ENCODE measurements at places on chromosomes 3 and 15.

- DNase-seq, result no peak
These were observed 39.1 kb downstream of the HCN4 start for GRCh38 chr15:73329501-73330200.

- no peak for DNase-seq
These were observed 125.1 kb downstream of the PLCL2 start for GRCh38 chr3:17009826-17010225.

GRCh38 chr3:73473181-73473897 lies 151.4 kb downstream of the PDZRN3 start:
- DNase-seq, result no peak

GRCh38 chr15:76994971-76995945 lies at the start of gene PSTPIP1:
TSS of gene PSTPIP1 (plus strand) at chr15:76995126. CDS start at chr15:76995574, 448 bp downstream.
- DNase-seq, result no peak

DNA sequence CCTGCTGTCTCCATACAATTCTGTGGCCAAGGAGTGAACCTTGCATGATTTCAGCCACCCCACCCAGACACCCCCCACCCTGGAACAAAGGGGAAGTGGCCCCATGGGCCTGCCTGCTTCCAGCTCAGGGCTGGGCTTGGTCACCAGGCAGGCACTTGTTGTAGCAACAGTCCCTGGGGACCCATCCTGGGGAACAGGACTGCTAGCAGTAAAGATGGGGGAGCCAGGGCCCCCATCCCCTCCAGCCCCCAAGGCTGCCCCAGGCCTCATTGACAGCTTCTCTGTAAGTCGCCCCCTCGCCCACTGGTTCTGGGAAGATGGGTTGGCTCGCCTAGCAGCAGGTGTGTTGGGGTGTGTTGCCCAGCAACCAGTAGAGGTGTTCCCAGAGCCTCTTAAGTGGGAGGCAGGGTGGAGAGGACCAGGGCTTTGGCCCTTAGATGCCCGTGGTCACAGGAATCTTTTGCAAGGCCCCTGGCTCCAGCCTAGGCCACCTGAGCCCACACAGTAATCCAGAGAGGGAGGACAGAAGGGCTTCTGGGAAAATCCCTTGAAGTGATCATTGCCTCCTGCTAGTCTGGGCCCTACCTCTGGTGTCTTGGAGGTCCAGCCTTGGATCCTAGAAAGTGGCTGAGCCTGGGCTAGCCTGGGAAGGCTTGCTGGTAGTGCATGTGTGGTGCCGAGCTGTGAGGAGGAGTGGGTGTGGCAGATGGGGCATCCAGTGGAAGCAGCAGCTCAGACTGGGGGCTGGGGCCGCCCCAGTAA lies 48.9 kb downstream of the CYP11A1 start:
- no peak for DNase-seq

- DNase-seq, result no peak
These were observed 149.7 kb downstream of the THRB start for GRCh38 chr3:24344784-24345439.

GRCh38 chr15:101532865-101533264 lies 43.4 kb upstream of the PCSK6 start:
- DNase-seq, result no peak

DNA sequence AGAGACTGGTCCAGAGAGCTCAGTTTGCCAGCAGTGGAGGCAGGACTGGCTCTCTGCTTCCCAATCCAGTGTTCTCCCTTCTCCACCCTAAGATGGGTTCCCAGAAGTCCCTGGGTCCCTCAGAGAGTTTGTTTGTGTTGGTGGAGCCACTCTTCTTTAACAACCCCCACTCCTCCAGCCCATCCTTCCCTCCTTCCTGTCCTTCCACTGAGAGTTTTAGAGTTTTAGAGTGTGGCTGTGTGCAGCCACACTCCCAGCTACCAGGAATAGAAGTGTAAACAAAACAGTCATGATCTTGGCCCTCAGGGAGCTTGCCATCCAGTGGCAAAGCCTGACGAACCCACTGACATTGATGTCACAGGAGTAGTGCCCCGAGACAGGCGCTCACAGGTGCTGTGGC lies 12.5 kb upstream of the FBLN2 start:
- DNase-seq, result no peak

- no peak for DNase-seq
These were observed 28.9 kb upstream of the DRD3 start for GRCh38 chr3:114207768-114208167.

DNA sequence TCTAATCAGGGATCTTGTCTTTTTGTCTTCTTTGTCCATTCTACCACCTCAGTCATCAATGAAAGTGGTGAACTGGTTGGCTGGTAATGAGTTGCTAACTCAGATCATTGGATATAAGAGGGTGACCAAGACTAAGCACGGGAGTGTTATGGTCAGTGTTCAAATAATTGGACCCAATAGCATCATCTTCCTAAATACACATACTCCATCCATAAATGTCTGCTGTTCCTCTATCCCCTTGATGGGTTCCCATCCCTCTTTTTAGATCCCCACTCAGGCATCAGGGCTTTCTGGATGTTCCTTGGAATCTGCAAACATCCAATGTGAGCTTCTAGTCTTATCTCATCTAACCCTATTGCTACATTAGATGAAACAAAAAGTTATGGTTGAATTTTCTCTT lies 3.5 kb downstream of the SEMA5B start:
- no peak for DNase-seq

GRCh38 chr3:191030491-191030890 lies 168.0 kb upstream of the GMNC start:
- no peak for DNase-seq

DNA sequence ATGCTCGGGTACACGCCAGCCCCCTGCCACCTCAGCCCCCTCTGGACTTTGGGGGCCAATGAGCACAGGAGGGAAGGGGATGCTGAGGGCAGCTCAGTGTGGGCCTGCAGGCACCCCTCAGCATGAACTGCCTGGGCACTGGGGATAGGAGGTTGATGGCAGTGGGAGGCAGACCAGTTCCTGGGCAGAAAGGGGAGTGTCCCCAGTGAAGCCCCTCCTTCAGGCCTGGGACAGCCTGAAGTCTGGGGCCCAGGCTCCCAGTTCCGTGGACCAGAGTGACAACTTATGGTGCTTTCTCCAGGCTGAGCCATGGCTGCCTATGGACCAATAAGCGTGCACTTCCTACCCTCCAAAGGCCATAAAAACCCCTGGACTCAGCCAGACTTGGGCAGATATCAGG lies 63.3 kb upstream of the IMPG2 start:
- no peak for DNase-seq

DNA sequence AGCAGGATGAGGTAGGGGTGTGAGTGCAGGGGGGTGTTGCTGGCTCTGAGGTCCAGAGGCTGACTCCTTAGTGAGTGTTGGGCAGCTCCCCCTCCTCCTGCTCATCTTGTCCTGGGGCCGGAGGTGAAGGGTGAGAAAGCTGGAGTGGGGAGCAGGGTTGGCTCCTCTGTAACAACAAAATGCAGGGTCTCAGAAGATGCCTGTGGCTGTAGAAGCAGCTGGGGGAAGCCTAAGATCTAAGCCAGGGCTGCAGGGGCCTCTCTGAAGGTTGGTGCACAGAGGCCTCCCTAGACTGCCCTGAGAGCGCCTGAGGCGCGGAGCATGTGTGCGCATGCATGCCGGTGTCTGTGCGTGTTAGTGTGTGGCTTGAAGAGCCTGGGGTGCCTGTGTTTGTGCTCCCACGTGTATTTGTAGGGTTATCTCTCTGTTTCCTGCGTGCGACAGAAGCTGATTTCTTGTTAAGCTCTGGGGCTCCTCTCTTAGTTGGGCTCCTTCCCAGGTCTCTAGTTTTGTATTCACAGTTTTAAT lies 5.3 kb upstream of the HDAC11 start:
- no peak for DNase-seq

DNA sequence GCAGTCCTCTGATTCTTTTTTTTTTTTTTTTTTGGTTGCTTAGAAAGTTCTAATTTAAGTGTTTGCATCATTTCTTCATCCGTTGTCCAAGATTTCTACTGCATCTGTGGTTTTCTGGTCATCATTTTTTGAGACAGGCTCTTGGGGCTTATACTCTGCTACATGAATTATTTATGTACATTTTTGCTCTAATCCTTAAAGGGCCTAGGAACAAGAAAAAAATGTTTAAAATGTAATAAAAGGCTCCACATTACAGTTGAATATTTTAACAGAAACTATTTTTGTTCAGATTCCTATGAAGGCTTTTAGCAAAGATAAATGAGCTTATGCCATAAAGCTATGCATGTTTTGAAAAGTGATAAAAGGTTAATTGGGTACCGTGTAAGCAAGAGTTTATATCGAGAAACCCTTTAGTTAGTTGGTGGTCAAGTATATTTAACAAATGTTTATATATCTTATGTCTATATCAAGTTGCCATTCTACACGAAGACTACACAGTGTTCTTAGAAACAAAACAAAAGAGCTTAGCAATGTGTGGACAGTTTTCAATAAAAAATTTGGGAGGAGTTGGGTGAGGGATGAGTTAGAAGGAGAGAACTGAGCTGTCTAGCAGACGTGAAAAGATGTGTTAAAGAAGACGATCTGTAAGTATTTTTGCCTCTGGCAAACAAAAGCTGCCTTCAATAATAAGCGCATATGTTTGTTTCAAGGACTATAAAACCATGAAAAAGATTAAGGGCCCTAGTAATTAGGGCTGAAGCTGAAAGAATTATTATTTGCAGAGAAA lies 563.6 kb upstream of the NAALADL2 start:
- no peak for DNase-seq

DNA sequence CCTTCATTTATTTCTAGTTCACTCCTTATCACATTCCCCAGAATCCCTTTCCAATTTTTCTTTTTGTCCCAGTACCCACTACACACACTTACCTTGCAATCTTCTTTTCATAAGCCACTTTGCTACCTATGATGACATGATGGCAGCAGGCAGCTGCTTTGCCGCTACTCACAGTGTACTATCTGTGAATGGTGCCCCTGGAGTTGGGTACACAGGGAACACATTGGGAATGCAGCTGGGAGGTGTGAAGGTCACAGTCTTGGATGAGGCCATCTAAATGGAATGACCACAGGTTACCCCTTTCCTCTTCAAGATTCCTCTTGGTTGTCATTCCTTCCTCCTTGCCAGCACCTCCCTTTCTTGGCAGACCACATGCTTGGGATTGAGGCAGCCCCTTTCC lies 20.8 kb upstream of the TNIK start:
- DNase-seq, result no peak

DNA sequence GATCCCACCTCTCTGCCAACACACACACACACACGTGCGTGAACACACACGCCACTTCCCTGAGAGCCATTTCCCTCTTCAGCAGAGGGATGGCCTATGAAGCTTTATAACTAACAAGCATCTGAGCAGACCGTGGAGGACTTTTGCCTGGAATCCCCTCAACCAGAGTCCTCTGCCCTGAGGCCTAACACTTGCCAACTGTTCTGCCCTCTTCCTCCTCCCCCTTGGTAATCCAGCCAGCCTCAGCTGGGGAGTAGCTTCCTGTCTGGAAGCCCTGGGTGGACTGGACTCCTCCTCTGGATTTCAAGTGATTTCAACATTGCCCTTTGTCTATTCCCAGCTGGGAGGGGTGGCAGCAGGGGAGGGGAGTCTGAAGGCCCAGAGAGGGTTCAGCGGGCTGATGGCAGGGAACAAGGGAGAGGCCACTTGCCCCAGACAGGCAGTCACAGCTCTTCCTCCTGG lies 68.4 kb upstream of the HACD2 start:
- DNase-seq, result peak; percentile 44

DNA sequence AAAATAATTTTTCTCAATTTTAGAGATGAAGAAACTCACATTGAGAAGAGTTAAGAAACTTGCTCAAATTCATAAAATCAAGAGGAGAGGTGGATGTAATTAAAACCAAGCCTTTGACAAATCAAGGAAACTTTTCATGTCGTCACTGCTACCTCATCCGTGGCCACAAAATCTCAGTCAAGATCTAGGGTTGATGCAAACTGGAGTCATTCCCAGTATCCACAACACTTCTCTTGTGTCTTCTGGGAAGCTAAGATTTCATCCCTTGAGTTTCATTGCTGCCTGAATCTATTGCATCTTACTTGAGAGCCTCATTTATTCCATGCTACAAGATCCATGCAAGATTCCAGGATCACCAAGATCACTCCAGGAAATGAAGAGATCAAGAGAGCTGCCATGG lies 5.4 kb upstream of the FBN1 start:
- DNase-seq, result no peak

DNA sequence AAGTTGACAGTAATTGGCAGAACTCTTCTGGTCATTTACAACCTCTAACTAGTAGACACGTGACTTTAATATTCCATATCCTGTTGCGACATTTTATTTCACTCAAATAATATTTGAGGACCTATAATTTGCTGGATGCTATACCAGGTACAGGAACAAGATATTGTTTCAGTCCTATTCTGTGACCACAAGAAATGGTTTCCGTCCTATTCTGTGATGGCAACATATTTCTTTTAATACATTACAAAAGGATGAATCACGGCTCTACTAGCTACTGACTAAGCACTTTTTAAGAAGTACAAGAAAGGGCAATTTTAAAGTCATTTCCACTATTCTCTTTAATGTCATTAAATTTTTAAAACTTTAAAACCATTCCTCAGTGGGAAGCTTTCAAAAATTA lies 400.2 kb downstream of the CNTN3 start:
- no peak for DNase-seq

DNA sequence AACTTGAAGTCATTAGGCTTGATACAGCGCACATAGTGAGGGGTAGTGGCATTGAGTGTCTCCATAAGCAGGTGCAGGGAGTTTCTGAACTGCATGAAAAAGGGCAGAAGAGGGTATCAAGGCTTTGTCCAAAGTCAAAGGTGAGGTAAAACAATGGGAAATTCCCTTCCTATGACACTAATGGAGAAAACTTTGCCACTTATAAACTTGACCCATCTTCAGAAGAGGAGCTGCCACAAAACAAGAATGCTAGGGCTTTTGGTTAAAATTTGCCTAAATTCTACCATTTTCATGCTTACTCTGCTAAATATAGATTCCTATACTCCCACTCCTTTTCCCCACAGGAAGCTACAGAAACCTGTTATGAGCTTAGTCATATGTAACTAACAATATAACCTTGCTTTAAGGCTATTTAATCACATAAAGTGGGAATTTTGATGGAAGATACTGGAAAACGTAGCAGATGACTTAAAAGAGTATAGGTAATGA lies 87.5 kb upstream of the MYO5C start:
- no peak for DNase-seq

DNA sequence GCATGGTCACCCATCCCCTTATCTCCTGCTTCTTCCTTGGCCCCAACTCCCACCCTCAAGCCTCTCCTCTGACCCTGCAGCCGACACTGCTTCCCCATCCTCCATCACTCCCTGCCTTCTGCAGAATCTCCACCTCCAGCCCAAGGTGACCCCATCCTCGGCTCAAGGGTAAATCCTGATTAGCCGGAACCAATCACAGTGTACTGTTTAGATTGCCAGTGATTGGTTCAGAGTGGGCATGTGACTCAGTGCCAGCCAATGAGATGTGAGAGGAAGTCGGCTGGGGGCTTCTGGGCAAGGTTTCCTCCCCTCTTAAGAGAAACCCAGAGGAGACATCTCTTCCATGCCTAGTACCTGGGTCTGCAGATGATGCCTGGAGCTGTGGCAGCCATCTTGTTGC lies 10.3 kb downstream of the CACNA2D2 start:
- DNase-seq, result no peak

- DNase-seq, result no peak
These were observed 28.6 kb upstream of the GPR149 start for GRCh38 chr3:154458560-154458959.

DNA sequence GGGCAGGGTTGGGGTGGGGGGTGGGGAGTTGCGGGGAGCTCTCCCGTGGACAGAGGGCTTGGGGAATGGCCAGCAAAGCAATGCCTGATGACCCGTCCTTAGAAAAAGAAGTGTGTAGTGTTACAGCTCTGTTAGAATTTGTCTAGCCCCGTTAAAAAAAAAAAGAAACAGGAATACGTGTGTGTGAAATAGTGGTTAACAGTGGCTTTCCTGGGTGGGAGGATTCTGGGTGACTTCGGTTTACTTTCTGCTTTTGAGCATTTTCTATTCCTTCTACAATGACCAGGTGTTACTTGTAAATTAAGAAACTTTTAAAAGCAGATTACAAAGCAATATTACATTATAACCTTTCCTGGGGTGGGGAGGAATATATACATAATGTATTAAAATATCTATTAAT lies 25.0 kb downstream of the H1-8 start:
- no peak for DNase-seq

Measured in GOT3 (cell line).